Cardiac muscle cell (in vitro differentiated cells and primary cell): ENCODE measurements at places on chromosomes 3 and 15. TPM values are rescaled to one million over a fixed set of nuclear protein-coding genes. Genes with fewer than 3 reads are reported as not detected.

ZNF445 gene
- 10.5 and 21.0 TPM in 2 replicates for total RNA-seq

GRCh38 chr3:71260782-71261181, 322.7 kb downstream of the FOXP1 start:
- no peak overlapping the region for H3K27ac ChIP-seq
- peaks cover 6% of the 10 kb centered on the region for H3K4me1 ChIP-seq
- H3K36me3 ChIP-seq: no peaks in the 10 kb centered on the region
- no peak for DNase-seq

DNA sequence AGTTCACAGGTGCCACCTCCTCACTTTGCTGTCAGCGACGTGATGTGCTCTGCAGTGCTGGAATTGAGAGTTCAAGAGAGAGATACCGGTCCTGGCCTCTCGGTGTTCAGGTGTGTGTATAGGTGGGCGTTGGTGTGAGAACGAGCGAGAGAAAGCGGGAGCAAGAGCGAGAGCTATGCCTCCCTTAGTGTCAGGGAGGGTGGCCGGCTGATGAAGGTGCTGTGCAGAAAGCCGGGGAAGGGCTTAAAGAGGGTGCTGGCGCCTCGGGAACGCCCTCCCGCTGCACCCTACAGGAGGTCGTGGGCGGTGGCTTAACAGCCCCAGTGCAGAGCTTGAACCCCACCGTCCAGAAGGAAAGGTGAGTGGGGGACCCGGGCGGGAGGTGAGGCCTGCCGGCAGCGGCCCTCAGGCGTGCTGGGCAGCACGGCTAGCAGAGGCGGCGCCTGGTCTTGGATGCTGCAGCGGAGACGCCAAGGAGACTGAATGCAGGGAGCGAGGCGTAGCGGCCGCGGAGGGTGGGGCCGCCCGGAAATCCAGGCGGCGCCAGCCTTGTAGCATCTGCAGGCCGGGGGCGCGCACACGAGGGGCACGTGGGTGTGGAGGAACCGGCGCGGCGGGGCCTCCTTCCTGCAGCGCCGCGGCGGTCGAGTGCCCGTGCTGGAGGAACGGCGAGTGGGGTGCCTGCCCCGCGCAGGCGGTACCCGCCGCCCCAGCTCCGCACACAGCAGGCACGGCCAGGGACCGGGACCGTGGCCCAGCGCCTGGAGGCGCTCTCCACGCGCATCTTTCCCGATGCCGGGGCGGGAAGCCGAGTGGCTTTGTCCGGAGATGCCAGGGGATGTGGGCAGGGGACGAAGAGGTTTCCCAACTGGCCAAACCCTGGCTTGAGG, 246.8 kb upstream of the TOPAZ1 start:
- H3K36me3 ChIP-seq: no peaks in the 10 kb centered on the region
- H3K27me3 ChIP-seq: peaks cover 77% of the 10 kb centered on the region
- peak overlapping the region; percentile 41 for H3K4me3 ChIP-seq

BFSP2 gene
- total RNA-seq: not detected in 2 replicates

FBXW12 gene
- 0.51 TPM in 1 of 2 replicates, not detected in the other for total RNA-seq

- no peak overlapping the region for H3K27ac ChIP-seq
- no peaks in the 10 kb centered on the region for H3K36me3 ChIP-seq
- no peak overlapping the region for H3K4me3 ChIP-seq
These were observed 58.5 kb downstream of the ERC2 start for GRCh38 chr3:56409790-56410189.

DNA sequence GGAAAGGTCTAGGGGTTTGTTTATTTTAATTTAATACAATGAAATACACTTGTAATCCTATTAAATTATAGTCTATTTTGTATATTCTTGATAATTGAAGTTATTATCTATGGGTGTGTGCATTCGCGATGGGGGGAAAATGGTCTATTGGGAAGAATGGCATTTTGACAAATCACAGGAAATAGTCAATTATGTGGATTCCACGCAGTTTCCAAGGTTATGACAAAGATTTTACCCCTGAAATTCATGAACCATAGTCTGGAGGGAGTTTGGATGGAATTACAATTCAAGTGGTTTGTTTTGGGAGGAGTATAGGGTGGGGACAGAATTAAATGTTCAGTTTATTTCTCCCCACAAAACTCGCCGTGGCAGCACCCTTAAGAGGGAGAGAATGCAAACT, 66.5 kb downstream of the RBMS3 start:
- H3K27me3 ChIP-seq: no peaks in the 10 kb centered on the region
- no peak overlapping the region for H3K4me3 ChIP-seq
- H3K36me3 ChIP-seq: no peaks in the 10 kb centered on the region
- H3K4me1 ChIP-seq: peaks cover 6% of the 10 kb centered on the region

GRCh38 chr15:70127288-70127746, 29.6 kb upstream of the TLE3 start:
- peak; percentile 83 for DNase-seq
- H3K27ac ChIP-seq: no peak overlapping the region
- H3K36me3 ChIP-seq: no peaks in the 10 kb centered on the region
- no peaks in the 10 kb centered on the region for H3K4me1 ChIP-seq

NUTM1 gene
- 0.15 TPM in 1 of 2 replicates, not detected in the other for total RNA-seq

GRCh38 chr3:104909721-104910120, 457.0 kb upstream of the ALCAM start:
- no peaks in the 10 kb centered on the region for H3K36me3 ChIP-seq
- H3K4me1 ChIP-seq: no peaks in the 10 kb centered on the region
- no peak overlapping the region for H3K27ac ChIP-seq

- DNase-seq: no peak
- H3K4me3 ChIP-seq: no peak overlapping the region
- H3K27ac ChIP-seq: peak overlapping the region; percentile 59
- H3K36me3 ChIP-seq: peaks cover 19% of the 10 kb centered on the region
- H3K4me1 ChIP-seq: peaks cover 18% of the 10 kb centered on the region
- H3K27me3 ChIP-seq: no peaks in the 10 kb centered on the region
These were observed 3.9 kb downstream of the RPLP1 start for GRCh38 chr15:69456208-69457166.

DNA sequence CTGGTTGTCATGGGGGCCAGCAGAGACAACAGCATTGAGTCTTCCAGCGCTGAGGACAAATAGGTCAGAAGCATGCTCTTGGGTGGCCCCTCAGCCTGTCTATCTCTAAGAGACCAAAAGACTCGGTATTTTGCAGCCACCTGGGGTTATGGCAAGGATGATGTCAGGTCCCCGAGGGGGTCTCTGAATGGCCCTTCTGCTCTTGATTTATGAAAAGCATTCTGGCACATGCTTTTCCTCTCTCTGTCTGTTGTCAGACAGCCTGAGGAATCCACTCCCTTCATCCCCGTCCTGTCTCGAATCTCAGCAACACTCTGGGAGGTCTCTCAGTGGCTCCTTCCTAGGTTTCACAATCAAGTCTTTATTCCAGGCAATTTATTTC, 156.6 kb upstream of the RGMA start:
- no peak overlapping the region for H3K4me3 ChIP-seq
- H3K27ac ChIP-seq: no peak overlapping the region
- no peaks in the 10 kb centered on the region for H3K36me3 ChIP-seq
- peaks cover 17% of the 10 kb centered on the region for H3K27me3 ChIP-seq
- no peaks in the 10 kb centered on the region for H3K4me1 ChIP-seq

- no peaks in the 10 kb centered on the region for H3K36me3 ChIP-seq
- DNase-seq: peak; percentile 10
- H3K4me1 ChIP-seq: no peaks in the 10 kb centered on the region
- no peaks in the 10 kb centered on the region for H3K27me3 ChIP-seq
- no peak overlapping the region for H3K27ac ChIP-seq
These were observed 81.4 kb upstream of the PSMD6 start for GRCh38 chr3:64104691-64105111.

ITIH3 gene
- total RNA-seq: 0.06 TPM in 1 of 2 replicates, not detected in the other

CHRD gene
- total RNA-seq: 16.0 and 33.0 TPM in 2 replicates

GRCh38 chr3:197807969-197808587, 17.0 kb downstream of the LRCH3 start:
- DNase-seq: peak; percentile 34
- peaks cover 17% of the 10 kb centered on the region for H3K4me1 ChIP-seq
- H3K27ac ChIP-seq: peak overlapping the region; percentile 83
- H3K4me3 ChIP-seq: no peak overlapping the region

PYGO1 gene
- total RNA-seq: 7.3 and 10.7 TPM in 2 replicates

DNA sequence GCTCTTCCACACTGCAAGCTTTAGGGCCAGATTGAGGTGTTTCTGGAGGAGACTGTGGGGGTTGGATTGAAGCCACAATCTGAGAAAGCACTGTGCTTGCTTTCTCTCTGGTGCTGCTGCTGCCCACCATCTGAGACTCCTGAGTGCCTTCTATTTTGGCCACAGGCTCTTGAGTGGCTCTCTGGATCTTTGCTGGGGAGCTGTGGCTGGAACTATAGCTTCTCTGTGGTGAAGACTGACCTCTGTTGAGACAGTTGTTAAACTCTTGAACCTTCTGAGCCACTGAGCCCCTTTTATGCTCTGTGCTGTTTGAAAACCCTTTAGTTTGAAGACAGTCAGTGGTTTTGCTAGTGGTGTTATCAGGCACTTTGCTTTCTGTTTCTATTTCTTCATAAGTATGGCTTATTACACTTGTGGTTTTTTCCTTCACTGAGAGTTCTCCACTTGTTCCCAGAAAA, 108.7 kb upstream of the TSPAN3 start:
- no peak overlapping the region for H3K4me3 ChIP-seq
- no peaks in the 10 kb centered on the region for H3K27me3 ChIP-seq
- H3K36me3 ChIP-seq: no peaks in the 10 kb centered on the region
- peak; percentile 63 for DNase-seq
- H3K27ac ChIP-seq: peak overlapping the region; percentile 60

DNA sequence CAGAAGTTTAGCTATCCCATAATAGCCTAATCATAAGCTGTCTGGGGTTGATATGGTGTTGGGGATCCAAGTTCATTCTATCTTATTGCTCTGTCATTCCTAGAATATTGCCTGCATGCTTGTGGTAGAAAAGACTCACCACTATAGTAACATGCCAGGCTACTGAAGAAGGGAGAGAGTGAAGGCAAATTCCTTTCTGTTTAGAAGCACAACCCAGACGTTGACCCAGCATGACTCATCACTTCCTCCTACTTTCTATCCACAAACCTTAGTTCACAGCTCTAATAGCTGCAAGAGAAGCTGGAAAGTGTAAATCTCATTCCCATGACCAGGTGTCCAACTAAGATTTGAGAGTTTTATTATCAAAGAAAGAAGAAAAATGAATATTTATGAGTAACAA, 57.8 kb upstream of the NMD3 start:
- H3K27me3 ChIP-seq: no peaks in the 10 kb centered on the region
- no peak overlapping the region for H3K27ac ChIP-seq
- no peaks in the 10 kb centered on the region for H3K4me1 ChIP-seq
- no peak for DNase-seq
- H3K4me3 ChIP-seq: no peak overlapping the region
- no peaks in the 10 kb centered on the region for H3K36me3 ChIP-seq

GRCh38 chr15:45439521-45440260, 61.3 kb upstream of the GATM start:
- no peak for DNase-seq
- H3K4me1 ChIP-seq: no peaks in the 10 kb centered on the region
- no peak overlapping the region for H3K27ac ChIP-seq
- peaks cover 6% of the 10 kb centered on the region for H3K27me3 ChIP-seq
- H3K4me3 ChIP-seq: no peak overlapping the region
- no peaks in the 10 kb centered on the region for H3K36me3 ChIP-seq

GRCh38 chr3:129007792-129008191, 6.7 kb downstream of the EFCC1 start:
- no peaks in the 10 kb centered on the region for H3K36me3 ChIP-seq
- peaks cover 71% of the 10 kb centered on the region for H3K27me3 ChIP-seq
- H3K27ac ChIP-seq: no peak overlapping the region
- H3K4me1 ChIP-seq: no peaks in the 10 kb centered on the region

HDDC3 gene
- total RNA-seq: 31.2 and 32.5 TPM in 2 replicates

PIGBOS1 gene
- 13.7 and 14.5 TPM in 2 replicates for total RNA-seq

MKRN3 gene
- not detected in 2 replicates for total RNA-seq

GRCh38 chr15:99155961-99156443, 51.1 kb downstream of the SYNM start:
- DNase-seq: no peak
- no peaks in the 10 kb centered on the region for H3K36me3 ChIP-seq
- H3K4me3 ChIP-seq: no peak overlapping the region
- no peak overlapping the region for H3K27ac ChIP-seq

DNAH12 gene
- total RNA-seq: 0.53 and 0.57 TPM in 2 replicates

DNA sequence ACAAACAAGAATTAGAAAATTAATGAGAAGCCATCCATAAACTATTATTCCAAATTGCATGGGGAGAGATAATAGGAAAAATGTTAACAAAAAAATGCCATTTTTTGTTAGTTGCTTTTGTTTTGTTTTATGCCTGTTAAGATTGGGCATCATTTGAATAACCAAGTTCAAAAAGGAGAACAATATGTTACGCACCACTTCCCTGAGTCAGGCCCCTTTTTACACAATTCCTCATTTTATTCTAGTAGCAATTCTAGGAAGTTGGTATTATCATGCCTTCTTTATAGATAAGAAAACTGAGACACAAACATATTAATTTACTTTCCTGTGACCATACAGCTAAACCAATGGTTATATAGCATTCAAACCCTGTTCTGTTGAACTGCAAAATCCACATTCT, 736.9 kb upstream of the CCDC54 start:
- no peaks in the 10 kb centered on the region for H3K27me3 ChIP-seq
- DNase-seq: no peak
- H3K27ac ChIP-seq: no peak overlapping the region
- H3K4me1 ChIP-seq: no peaks in the 10 kb centered on the region
- no peak overlapping the region for H3K4me3 ChIP-seq
- no peaks in the 10 kb centered on the region for H3K36me3 ChIP-seq

GRCh38 chr3:156548902-156549301, 6.0 kb downstream of the SSR3 start:
- H3K36me3 ChIP-seq: peaks cover 21% of the 10 kb centered on the region
- no peak overlapping the region for H3K4me3 ChIP-seq
- no peaks in the 10 kb centered on the region for H3K27me3 ChIP-seq
- H3K4me1 ChIP-seq: peaks cover 61% of the 10 kb centered on the region

- H3K27me3 ChIP-seq: no peaks in the 10 kb centered on the region
- no peaks in the 10 kb centered on the region for H3K4me1 ChIP-seq
- no peak for DNase-seq
- no peaks in the 10 kb centered on the region for H3K36me3 ChIP-seq
These were observed 277.1 kb downstream of the XXYLT1 start for GRCh38 chr3:194993896-194994295.

PRSS50 gene
- total RNA-seq: 3.2 and 4.1 TPM in 2 replicates

GRCh38 chr3:168991803-168992202, 671.7 kb downstream of the MECOM start:
- H3K36me3 ChIP-seq: no peaks in the 10 kb centered on the region
- H3K4me3 ChIP-seq: no peak overlapping the region
- H3K4me1 ChIP-seq: peaks cover 11% of the 10 kb centered on the region
- H3K27me3 ChIP-seq: no peaks in the 10 kb centered on the region

DNA sequence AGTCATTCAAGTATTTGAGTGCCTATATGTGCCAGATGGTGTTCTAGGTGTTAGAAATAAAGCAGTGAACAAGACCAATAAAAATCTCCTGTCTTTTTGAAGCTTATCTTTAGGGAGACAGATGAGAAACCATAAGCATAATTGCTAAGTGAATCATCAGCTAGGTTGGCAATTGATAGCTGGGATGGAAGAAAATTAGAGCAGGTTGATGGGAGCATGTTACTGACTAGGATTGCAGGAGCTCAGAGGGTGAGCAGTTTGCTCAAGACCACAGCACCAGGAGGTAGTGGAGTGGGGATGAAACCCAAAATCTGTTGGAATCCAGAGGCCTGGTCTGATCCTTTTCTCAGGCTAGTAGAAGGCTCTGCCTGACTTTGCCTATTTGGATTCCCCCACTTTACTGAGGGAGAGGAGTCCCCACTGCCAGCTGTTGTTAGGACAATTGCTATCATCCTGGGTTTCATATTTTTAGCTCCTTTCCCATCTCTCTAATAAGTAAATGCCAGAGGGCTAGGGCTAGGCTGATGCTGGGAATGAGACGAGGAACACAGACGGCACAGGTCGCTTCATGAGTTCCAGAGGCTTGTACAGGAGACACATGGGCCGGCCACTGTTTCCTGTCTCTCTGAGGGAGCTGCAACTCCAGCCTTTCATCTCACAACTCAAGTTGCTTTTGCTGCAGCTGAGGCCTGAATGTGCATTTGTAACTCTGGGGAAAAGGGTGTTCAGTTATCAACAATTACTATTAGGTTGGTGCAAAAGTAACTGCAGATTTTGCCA, 102.9 kb downstream of the CACNA1D start:
- no peak overlapping the region for H3K4me3 ChIP-seq
- no peaks in the 10 kb centered on the region for H3K27me3 ChIP-seq
- peak overlapping the region; percentile 78 for H3K27ac ChIP-seq
